M059J (cell line): ENCODE measurements at places on chromosomes 4 and X. TPM values are rescaled to one million over a fixed set of nuclear protein-coding genes. Genes with fewer than 3 reads are reported as not detected.

- DNase-seq: peak; percentile 27
These were observed 50.9 kb downstream of the ABCG2 start for GRCh38 chr4:88107406-88108107.

- no peak for DNase-seq
These were observed 147.5 kb upstream of the SMIM31 start for GRCh38 chr4:164606478-164606877.

GRCh38 chr4:525660-526059 lies 26.6 kb downstream of the PIGG start:
- DNase-seq: no peak

- peak; percentile 79 for DNase-seq
These were observed 490.3 kb upstream of the PABPC4L start for GRCh38 chr4:134691915-134692314.

GRCh38 chrX:130746077-130746476 lies 156.9 kb downstream of the ENOX2 start:
- no peak for DNase-seq

DNA sequence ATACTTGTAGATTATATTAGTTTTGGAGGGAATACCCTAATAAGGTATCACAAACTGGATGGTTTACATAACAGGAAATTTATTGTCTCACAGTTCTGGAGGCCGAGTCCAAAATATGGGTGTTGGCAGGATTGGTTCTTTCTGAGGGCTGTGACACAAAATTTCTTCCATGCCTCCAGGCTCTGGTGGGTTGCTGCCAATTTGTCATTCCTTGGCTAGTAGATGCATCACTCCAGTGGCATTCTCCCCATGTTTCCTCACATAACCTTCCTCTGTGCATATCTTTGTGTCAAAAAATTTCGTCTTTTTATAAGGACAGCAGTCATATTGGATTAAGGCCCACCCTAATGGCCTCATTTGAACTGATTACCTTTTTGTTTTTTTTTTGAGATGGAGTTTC lies 49.3 kb downstream of the APELA start:
- peak; percentile 94 for DNase-seq

- DNase-seq: peak; percentile 95
These were observed 213.1 kb upstream of the PSAPL1 start for GRCh38 chr4:7647600-7648543.

GRCh38 chr4:119020158-119020557 lies 115.5 kb upstream of the MYOZ2 start:
- DNase-seq: no peak

DNA sequence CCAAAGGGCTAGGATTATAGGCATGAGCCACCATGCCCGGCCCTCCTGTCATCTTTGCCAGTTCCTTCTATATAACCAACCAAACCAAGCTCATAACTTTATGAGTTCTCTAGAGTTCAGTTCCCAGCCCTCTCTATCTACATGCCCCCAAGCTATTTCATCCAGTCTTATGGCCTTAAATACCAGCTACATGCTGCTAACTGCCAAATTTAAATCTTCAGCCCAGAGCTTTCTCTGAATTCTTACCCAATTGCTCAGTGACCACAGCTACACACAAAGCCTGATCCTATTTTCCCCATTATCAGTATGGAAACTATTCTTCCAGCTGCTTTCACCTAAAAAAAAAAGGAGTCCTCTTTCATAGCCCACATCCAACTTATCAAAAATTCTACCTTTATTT lies 23.1 kb downstream of the TMEM184C start:
- peak; percentile 40 for DNase-seq

DNA sequence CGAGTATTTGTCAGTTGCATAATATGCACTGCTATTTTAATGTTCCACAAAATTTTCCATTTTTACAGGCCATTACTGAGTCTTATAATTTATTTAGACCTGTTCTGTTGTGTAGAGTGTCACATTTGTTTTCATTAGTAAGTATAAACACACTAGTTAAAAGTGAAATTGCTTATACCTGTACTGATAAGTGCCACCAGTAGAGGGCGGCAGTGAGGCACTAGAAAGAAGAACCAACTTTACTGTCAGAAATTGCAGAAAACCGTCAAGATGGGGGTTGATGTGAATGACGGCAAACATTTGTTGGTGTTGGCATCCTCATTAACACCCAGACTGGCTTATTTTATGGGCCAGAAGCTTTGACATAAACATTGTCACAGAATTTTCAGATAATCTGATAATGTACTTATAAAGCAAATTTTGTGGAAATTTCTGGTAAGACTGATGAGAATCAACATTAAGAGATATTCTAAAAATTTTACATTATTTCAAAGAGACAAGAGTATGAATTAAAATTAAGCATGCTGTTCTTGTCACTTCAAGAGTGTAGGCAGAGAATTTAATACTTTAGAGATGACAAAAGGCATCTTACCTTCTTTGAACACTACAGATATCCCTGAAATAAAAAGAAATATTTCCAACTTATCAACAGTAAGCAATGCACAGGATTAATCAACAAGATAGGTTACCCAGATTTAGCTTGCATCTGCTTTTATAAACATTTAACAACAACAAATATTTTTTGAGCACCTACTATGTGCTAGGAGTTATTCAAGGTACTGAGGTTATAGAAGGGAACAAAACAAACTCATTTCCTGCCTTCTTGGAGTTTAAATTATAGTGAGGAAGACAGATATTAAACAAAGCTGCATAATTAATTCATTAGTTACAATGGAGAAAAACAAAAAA lies 24.9 kb downstream of the ALPK1 start:
- DNase-seq: peak; percentile 42

DNA sequence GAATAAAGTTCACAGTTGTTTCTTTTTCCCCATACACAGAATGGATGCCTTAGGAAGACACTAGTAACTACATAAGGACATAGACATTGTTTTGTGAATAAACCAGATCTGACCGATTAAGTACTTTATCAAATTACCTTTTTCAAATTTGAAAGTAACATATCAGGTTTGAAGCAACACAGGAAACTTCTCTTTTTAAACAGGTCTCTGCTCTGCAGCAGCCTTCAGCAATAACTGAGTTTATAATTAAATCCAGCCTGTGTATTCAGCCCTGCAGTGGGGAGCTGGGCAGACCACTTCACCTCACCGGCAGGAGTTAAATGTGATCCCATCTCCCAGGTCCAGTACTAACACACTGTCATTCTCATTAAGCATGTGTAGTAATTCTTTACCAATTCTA lies 68.3 kb upstream of the ATOH1 start:
- DNase-seq: no peak

DNA sequence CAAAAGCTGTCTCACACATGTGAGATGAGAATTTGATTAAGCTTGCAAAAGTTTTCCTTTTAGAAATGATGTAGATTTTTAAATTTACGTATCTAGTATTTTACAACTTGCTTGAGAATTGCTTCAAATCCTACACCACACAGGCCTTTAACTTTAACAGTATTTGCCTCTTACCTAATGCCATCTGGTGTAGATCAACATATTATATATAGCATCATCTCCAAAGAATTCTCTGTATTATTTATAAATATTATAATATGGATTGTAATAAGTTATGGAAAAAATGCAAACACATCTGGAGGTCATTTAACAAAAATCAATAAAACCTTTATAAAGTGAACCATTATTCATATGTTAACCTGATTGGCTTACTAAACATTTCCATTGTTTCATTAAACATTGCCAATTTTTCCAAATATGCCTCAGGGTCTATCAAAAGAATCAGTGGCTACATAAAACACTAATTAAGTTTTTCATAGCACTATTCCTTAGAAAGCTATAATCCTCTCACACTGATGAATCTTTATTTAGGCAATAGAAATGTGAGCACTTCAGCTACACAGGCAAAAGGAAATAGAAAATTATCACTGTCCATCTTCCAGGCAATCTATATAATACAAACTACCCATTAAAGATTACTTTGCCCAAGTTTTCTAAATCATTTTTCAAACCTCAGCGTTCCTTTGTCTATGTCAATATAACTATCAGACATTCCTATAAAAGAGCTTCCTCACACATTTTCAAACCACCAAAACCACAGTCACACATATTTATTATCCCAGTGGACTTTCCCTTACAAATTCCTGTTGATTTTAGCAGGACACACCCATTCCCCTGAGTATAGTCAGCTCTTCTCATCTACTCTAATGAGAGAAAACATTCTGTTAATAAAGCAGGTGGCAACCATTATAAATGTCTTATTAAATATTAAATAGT lies 83.5 kb upstream of the INTU start:
- no peak for DNase-seq

DNA sequence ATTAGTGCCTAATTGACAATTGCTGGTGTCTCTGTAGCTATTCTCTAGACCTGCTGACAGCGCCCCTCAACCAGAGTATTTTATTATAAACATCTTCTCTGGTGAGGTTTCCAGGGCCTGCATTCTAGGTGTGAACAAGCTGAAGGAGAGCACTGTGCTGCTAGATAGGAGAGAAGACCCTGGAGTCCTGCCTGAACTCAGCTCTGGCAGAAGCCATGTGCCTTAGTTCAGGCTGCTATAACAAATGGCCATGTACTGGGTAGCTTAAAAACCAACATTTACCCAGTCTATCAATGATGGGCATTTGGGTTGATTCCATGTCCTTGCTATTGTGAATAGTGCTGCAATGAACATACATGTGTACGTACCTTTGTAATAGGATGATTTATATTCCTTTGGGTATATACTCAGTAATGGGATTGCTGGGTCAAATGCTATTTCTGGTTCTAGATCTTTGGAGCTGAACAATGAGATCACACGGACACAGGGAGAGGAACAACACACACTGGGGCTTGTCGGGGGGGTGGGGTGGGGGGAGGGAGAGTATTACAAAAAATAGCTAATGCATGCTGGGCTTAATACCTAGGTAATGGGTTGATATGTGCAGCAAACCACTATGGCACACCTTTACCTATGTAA lies 185.5 kb upstream of the CPEB2 start:
- no peak for DNase-seq

GABRG1 gene
- not detected in 2 replicates for total RNA-seq

ADAM29 gene
- 0.02 TPM in 1 of 2 replicates, not detected in the other for total RNA-seq

TCEAL5 gene
- total RNA-seq: not detected in 2 replicates

PPP1R2C gene
- not detected in 2 replicates for total RNA-seq

AR gene
- 2.7 and 4.2 TPM in 2 replicates for total RNA-seq
